ENCODE measurements at places on chromosomes 6 and 20.
A peak's percentile ranks its signal among the peaks of the same experiment; 100 is the strongest.

GRCh38 chr6:15361197-15361596 is 115.3 kb downstream of the JARID2 start:
- no peak for DNase-seq

DNA sequence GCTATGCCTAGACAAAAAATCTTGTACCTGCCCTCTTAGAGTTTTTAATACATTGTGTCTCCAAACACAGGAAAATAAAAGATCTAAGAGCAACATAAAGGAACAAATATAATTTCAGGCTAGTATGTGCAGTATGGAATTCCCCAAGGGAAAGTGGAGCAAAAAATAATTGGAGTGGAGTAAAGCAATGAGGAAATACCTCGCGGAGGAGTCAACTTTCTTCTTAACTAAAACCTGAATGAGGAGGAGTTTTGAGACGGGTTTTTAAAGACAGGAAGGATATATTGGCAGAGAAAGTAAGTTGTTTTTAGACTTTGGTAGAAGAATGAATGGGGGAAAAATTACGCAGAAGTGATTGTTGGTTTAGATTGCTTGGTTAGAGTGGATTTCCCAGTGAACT is 14.0 kb downstream of the HIVEP1 start:
- no peak for DNase-seq

GRCh38 chr6:104940893-104941728 is 15.8 kb upstream of the LIN28B start:
- DNase-seq: peak; percentile 5

- no peak for DNase-seq
Observed at GRCh38 chr6:112183271-112183671, 71.1 kb downstream of the LAMA4 start.

DNA sequence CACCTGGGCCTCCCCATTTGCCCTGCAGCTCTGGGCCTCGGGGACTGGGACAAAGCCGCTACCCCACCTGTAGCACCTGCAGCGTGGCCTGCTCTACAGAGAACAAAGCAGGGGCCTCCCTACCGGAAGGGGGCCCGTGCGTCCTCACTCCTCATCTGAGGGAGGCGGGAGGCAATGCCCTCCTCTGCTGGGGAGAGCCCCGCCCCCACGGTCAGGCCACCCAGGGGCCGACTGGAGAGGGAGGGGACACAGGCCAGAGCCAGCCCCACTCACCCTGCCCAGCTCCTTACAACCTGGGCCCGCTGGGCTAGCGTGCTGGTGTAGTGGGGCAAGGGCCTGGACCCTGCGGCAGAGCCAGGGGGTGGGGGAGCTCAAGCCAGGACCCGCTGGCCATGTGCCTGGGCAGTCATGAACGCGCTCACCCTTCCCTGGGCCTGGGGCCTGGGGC is 8.0 kb downstream of the LAMA5 start:
- no peak for DNase-seq

DNA sequence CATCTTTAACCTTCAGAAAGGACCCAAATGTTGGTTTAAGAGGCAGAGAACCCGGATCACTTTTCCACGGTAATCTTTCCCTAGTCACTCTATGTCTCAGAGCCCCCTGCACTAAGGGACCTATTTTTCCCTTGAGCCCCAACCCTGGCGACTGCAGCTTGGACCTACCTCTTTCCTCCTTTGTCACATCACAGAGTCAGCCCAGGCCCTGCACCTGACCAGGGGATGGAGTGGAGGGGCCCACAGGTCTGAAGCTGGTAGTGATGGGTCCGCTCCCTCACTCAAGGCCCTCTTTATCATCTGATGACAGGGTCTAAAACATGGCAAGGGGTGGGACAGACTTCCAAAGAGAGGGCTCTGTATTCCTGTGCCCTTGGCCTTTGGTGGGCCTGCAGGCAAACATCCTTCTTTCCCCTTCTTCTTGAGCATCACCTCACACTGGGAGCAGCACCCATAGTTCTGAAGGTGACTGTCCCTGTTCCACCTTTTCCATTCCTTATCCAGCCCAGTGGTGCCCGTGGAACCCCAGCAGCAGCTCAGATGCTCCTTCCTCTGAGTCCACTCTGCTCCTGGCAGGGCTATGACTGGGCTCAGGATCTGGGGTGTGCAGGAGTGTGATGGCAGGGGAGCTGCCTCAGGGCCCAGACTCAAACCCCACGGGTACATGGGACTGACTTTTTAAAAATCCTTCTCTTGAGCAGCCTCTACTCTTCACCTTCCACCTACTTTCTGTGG is 6.3 kb downstream of the RAET1L start:
- no peak for DNase-seq

GRCh38 chr6:24606200-24606930 is 39.6 kb downstream of the KIAA0319 start:
- DNase-seq: no peak

DNA sequence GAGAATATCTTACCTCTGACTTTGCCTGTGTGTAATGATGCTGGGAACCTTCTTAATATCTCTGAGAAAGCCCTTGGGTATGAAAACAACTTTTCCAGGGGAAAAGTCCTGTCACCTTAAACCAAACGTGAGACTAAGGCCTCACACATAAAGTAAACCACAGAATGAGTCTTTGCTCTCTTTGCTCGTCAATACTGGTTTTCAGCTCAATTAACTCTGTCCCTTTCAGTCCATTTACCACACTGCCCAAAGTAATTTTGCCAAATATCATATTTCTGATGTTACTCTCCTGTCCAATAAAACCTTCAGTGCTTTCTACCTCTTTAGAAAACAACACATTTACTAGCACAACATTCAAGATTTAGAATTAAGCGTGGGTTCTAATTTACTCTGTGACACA is 100.5 kb upstream of the HMGCLL1 start:
- no peak for DNase-seq

GRCh38 chr6:126824226-126824625 is 294.2 kb upstream of the RSPO3 start:
- no peak for DNase-seq

DNA sequence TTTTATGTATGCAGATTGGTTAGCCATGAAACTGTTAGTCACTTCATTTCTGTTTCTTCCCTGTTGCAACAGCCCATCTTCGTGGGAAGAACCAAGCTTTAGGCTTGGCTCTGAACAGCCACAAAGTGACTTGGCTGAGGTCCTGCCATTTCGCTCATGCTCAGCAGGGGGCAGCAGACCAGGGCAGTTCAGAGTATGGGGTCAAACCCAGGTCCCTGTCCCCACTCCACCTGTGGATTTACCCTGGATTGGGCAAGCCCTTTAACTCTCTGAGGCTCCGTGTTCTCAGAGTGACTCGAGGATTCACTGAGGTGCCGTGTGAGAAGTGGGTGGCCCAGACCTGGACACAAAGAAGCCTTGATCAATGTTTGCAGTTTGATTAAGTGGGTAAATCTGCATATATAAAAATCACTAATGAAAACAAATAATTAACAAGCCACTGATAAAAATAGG is 19.8 kb upstream of the MAP1LC3A start:
- DNase-seq: peak; percentile 46

- no peak for DNase-seq
Observed at GRCh38 chr20:35001596-35002362, 46.1 kb downstream of the MYH7B start.

DNA sequence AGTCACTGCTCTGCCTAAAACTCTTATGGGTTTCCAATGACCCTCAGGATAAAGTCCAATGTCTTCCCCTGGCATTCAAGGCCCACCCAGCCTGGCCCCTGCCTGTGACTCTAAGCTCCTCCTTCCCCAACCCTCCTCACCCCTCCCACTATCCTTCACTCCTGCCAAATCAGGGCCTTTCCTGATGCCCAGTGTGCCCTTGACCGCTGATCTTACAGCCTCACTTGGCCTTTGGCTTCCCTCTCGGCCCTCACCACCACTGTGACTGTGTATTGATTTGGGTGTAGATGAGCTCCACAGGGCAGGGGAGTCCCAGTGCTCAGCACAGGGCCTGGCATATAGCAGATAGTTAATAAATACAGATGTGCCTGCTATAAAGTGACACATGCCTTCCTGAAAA is 115.7 kb downstream of the TOX2 start:
- no peak for DNase-seq

DNA sequence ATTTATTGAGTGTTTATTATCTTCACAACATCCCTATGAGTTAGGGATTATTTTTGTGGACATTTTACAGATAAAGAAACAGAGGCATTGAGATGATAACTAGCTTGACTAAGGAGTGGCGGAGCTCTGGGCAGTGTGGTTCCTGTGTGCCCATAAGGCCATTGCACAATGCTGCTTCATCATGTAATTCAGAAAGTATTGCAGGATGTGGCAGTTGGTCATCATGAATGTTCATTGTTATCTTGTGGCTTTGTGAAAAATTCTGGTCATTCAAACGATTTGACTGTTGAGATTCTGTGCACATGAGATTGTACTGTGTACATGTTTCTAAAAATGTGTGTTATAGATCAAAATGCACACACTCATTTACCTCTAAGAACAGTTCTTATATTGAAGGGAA is 150.8 kb downstream of the ESR1 start:
- DNase-seq: no peak

DNA sequence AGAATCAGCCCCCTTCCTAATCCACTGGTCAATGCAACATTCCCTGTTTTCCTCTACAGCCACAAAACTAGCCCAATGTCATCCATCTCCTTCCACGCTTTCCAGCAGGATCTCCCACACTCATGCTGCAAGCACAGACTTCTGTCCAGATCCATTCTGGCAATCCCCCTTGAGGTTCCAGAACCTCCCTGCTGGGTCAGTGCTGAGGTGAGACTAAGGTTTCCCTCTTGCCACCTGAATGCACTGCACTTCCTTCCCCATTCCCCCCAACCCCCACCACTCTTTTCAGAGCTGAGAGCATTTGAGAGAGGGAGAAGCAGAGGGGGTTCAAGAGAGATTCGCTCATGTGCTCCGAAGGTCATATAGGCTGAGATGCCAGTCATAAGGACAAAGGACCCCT is 43.9 kb downstream of the EBF4 start:
- DNase-seq: no peak

DNA sequence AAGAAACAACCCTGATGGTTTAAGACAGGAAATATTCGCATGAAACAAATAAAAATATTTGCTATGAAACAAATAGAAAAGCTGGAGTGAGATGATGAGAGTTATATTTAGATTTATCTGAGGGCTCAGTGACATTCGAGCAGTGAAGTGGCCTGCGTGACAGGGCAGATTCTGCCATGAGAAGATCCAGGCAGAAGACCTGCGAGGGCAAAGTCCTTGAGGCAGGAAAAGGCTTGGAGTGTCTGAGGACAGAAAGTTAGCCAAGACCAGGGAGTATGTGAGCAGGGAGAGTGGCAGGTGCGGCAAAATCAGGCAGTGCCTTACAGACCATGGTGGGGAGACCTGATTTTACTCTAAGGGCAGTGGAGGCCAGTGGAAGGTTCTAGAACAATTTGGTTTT is 66.9 kb upstream of the RIN2 start:
- no peak for DNase-seq

Data from effector CD4-positive, alpha-beta T cell (primary cell).